Amniotic stem cell (primary cell): ENCODE measurements at places on chromosomes 7 and 10.

- no peak for DNase-seq
These were observed 162.4 kb downstream of the ARID5B start for GRCh38 chr10:62063795-62064472.

GRCh38 chr10:117736655-117737054, 194.1 kb downstream of the EMX2 start:
- no peak for DNase-seq

- DNase-seq = no peak
These were observed 74.2 kb downstream of the VOPP1 start for GRCh38 chr7:55498142-55498541.

GRCh38 chr10:1454951-1455350, 282.4 kb downstream of the ADARB2 start:
- no peak for DNase-seq

GRCh38 chr10:76190634-76191270, 759.3 kb downstream of the LRMDA start:
- DNase-seq = no peak

- DNase-seq = no peak
These were observed 66.8 kb downstream of the CCDC6 start for GRCh38 chr10:59839576-59839975.

DNA sequence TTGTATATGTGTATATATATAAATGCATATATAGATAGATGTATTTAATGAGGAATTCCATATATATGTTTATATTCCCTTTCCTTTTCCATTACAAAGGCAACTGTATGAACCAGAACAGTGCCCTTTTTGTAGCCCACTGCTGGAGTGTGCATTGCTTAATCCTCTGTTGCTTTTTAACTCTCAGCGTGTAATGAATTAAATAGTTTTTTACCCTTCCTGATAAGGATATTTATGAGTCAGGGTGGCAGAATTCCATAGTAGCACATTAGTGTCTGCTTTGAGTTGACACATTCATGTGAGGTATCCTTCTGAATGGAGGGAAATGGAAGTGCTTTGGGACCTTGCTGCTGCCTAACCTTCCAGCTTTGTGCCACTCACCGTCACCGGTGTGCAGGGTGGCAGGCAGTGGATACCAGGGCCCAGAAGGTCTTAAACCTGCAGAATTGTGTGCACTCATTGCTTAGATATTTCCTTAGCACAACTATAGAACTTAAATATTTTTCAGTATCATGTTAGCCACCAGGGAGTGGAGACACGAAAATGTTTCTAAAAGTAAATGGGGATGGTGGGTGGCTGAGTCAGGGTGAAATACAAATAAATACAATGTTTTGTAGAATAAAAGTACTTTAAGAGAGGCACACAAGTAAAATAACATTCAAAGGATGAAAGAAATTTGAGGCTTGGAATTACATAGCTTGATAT, 117.9 kb downstream of the SND1 start:
- DNase-seq = no peak

DNA sequence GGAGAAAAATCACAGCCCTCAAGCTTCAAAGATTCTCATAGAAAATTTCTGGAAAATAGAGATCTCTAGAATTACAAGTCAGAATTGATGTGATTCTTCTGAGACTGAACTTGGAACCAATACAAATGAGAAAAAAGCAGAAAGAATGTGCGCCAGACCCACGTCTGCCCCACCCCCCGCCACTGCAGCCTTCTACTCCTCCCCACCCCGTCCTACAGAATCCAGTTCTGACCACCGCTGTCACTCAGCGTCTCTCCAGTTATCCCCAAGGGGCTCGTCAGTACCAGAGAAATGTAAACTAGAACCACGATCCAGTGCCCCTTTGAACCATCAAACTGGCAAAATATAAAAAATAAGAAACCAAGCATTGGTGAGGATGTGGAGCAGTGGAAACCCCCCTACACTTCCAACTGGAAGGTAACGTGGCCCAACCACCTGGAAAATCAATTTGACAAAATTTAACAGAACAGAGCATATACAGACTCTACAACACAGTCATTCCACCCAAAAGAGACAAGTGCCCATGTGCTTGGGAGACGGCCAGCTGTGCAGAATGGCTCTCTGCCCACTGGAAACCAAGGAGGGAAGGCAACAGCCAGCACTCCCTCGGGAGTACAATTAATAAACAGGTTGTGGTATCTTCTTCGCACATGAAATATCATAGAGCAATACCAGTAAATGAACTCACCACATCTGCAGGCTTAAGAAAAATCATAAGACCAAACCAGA, 397.9 kb downstream of the TNS3 start:
- DNase-seq = no peak

DNA sequence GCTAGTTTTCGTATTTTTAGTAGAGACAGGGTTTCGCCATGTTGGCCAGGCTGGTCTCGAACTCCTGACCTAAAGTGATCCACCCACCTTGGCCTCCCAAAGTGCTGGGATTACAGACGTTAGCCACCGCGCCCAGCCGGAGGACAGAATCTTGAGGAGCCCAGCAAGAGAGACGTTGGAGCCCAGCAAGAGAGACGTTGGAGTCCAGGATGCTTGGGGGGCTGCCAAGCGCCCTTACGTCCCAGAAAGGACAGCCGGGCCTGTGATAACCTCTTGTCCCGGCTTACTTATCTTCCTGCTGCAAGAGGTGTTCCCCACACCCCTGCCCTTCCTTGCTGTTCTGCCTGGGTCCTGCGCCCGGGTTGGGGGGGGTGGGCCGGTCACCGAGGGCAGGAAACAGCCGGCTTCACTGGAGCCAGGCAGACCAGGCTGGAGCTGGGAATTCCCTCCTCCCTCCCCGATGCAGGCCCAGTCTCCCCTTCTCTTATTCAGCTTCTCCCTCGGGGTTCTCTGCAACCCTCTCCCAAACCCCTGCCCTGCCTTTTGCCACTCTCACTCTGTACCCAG, 1.9 kb upstream of the EPHB4 start:
- DNase-seq = no peak

- no peak for DNase-seq
These were observed 131.3 kb downstream of the FAM53B start for GRCh38 chr10:124612611-124613498.

- no peak for DNase-seq
These were observed 24.6 kb downstream of the JAZF1 start for GRCh38 chr7:28155964-28156363.
